ENCODE measurements at places on chromosomes 3 and 15. TPM values are rescaled to one million over a fixed set of nuclear protein-coding genes. Genes with fewer than 3 reads are reported as not detected.

DNA sequence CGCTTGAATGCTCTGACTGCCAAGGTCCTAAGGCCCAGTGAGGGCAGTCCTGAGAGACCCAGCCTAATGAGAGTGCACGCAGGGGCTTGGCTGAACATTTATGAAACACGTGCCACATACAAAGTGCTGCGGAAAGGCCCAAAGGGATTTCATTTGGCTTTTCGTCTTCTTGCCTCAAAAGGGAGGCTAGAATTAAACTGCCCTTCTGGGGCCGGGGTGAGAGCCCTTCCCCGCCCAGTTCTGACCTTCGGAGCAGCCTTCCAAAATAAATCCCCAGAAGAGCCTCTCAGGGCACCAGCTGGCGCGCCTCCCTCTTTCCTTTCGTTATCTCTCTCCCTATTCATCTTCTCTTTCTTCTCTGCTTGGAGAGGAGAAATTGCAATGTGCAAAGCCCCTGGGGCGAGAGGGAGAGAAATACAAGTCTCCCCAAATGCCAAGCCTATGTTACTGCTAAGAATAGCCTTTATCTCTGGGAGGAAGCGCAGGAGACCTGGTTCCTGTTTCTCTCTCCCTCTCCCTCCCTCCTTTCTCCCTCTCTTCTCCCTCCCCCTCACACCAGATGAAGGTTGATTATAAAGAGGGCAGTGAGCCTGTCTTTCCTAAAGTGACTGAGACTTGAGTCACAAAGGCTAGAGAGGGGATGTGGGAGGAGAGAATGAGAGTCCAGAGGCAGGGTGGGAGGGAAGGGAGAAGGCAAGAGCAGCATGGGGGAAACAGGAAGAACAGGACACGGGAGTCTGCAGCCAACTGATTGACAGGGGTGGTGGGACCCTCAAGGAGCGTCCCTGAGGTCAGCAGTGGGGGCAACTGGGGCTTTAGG is 36.7 kb upstream of the NDUFB4 start:
- peaks cover 18% of the 10 kb centered on the region for H3K4me1 ChIP-seq
- no peaks in the 10 kb centered on the region for H3K27me3 ChIP-seq
- no peak for DNase-seq
- H3K27ac ChIP-seq, result peak overlapping the region; percentile 48
- peak overlapping the region; percentile 83 for H3K4me3 ChIP-seq

Gene ITPKA
- total RNA-seq, result 1.9 TPM

- no peak for DNase-seq
- no peak overlapping the region for H3K27ac ChIP-seq
- H3K36me3 ChIP-seq, result no peaks in the 10 kb centered on the region
- peaks cover 26% of the 10 kb centered on the region for H3K4me1 ChIP-seq
- no peak overlapping the region for H3K4me3 ChIP-seq
Observed at GRCh38 chr3:111769110-111769991, 89.7 kb upstream of the PHLDB2 start.

Gene NANOGP8
- not detected for total RNA-seq

GRCh38 chr3:76383781-76384180 is 598.4 kb upstream of the ZNF717 start:
- no peaks in the 10 kb centered on the region for H3K27me3 ChIP-seq
- H3K36me3 ChIP-seq, result no peaks in the 10 kb centered on the region
- no peak for DNase-seq
- H3K4me3 ChIP-seq, result no peak overlapping the region
- H3K4me1 ChIP-seq, result no peaks in the 10 kb centered on the region

Gene STAB1
- total RNA-seq, result 0.12 TPM

Gene CFAP92
- total RNA-seq, result 4.5 TPM

- no peaks in the 10 kb centered on the region for H3K36me3 ChIP-seq
- no peak overlapping the region for H3K4me3 ChIP-seq
- H3K27me3 ChIP-seq, result peaks cover 3% of the 10 kb centered on the region
- no peak for DNase-seq
Observed at GRCh38 chr3:147119989-147120388, 286.4 kb downstream of the ZIC4 start.

Gene GPR27
- total RNA-seq, result 7.4 TPM

DNA sequence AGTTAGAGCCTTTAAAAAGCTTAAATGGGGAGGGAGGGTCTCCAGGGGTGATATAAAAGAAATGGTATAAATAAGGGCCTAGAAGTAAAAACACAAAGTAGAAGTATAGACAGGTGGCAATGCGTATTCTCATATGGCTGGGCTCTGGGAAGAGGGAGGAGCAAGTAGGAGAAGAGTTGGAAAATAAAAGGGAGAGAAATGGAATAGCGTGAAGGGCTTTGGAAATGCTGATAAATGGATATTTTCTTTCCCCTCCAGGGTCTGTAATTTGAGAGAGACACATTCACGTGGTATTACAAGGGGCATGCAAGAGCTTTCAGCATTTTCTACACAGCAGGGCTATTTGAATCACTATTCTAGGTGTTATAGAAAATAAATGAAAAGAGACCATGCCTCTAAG is 313.7 kb downstream of the RYR3 start:
- peaks cover 17% of the 10 kb centered on the region for H3K27me3 ChIP-seq
- no peak overlapping the region for H3K4me3 ChIP-seq
- H3K36me3 ChIP-seq, result peaks cover 3% of the 10 kb centered on the region
- no peak for DNase-seq
- H3K4me1 ChIP-seq, result no peaks in the 10 kb centered on the region

GRCh38 chr15:63010920-63011693 is 31.4 kb upstream of the TPM1 start:
- H3K36me3 ChIP-seq, result no peaks in the 10 kb centered on the region
- no peak for DNase-seq
- peak overlapping the region; percentile 25 for H3K27ac ChIP-seq

- no peaks in the 10 kb centered on the region for H3K4me1 ChIP-seq
- H3K27me3 ChIP-seq, result no peaks in the 10 kb centered on the region
- no peaks in the 10 kb centered on the region for H3K36me3 ChIP-seq
- no peak overlapping the region for H3K27ac ChIP-seq
- DNase-seq, result no peak
- no peak overlapping the region for H3K4me3 ChIP-seq
Observed at GRCh38 chr3:112407888-112408702, 75.1 kb downstream of the CD200 start.

Gene CLDN16
- 0.10 TPM for total RNA-seq

DNA sequence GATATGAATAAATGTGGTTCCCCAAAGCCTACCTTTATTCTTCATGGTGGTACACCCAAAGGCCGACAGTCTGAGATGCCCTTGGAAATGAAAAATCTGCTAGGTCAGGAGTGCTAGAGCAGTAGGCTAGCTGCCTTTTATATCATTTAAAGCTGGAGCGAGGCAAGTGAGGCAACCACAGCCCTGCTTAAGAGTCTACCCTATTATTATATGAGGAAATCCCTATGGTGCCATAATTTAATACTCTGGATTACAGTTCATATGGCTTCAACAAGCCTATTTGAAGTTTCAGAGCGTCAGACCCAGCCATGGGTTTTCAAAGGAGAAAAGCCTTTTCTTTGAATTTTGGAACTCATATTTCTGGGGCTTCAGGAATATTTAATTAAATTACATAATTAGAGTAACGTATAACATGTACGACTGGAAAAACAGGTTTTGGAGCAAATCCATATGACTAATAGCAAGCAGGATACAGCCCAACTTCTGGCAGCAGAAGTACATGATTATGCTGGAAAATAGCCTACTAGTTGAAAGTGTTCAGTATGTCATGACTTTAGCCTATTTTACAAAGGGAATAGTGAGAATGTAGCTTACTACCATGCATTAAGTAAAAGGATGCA is 18.0 kb upstream of the SLTM start:
- no peaks in the 10 kb centered on the region for H3K27me3 ChIP-seq
- H3K36me3 ChIP-seq, result no peaks in the 10 kb centered on the region
- H3K4me1 ChIP-seq, result peaks cover 5% of the 10 kb centered on the region
- H3K27ac ChIP-seq, result peak overlapping the region; percentile 13

DNA sequence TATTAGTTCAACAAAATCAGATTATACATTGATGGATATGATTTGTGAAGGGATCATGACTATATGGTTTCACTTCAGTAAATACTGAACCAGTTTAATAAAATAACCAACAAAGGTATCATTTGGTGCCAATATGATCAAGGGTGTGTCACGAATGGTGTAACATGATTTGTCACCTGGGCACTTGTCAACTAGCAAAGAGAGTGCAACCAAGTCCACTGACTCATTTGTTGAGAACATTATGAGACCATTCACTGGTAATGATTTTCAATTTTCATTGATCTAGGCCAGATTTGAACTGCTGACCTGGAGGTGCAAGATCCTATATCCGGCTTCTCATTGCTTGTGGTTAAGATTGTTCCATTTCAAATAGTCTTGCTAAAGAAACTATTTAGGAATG is 1037.9 kb downstream of the ROBO2 start:
- no peaks in the 10 kb centered on the region for H3K36me3 ChIP-seq
- H3K27ac ChIP-seq, result no peak overlapping the region
- H3K4me3 ChIP-seq, result no peak overlapping the region
- no peaks in the 10 kb centered on the region for H3K4me1 ChIP-seq

Gene MAN2C1
- 220 TPM for total RNA-seq

Gene FAM3D
- total RNA-seq, result 7.4 TPM

- no peaks in the 10 kb centered on the region for H3K4me1 ChIP-seq
- H3K27ac ChIP-seq, result no peak overlapping the region
- no peaks in the 10 kb centered on the region for H3K36me3 ChIP-seq
Observed at GRCh38 chr3:135982922-135983581, 17.5 kb downstream of the PPP2R3A start.

GRCh38 chr3:24494618-24495325 is at the start of gene THRB:
TSS of gene THRB (minus strand) at chr3:24494850.
- H3K4me3 ChIP-seq, result peak within 1 kb of the TSS; percentile 97
- peak within 1 kb of the TSS; percentile 95 for H3K27ac ChIP-seq
- DNase-seq, result peak; percentile 83
- H3K27me3 ChIP-seq, result peaks cover 55% of the 10 kb centered on the region
- no peaks in the 10 kb centered on the region for H3K36me3 ChIP-seq
- H3K4me1 ChIP-seq, result peaks cover 8% of the 10 kb centered on the region

DNA sequence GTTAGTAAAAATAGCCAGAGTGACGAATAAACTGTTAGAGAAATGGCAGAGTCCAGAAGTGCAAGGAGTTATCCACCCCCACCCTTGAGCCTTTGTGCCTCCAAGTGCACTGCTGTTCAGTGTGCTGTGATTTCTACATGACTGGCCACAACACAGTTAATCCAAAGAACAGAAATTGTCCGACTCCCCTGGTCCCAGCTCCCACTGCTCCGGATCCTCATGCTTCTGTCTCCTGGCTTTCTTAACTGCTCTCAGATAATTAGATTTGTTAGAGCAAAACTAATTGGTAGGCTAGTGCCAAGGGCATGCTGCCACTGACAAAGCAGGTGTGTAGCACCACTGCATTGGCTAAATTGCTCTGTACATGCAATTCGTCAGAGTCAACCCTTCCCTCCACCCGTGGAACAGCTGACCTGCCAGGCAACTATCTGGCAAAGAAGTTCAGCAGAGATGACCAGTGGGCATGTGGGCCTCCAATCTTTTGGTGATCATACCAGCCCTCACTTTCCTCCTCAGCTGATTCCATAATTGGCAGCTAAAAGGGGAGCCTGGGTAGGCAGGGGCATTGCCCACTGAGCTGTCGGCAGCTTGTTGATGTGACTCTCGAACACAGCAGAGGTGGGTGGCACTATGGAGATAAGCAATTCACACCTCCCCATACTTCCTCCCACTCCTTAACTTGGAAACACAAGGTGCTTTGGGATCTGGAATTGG is 18.9 kb upstream of the ACAP2 start:
- peak overlapping the region; percentile 56 for H3K27ac ChIP-seq
- no peak overlapping the region for H3K4me3 ChIP-seq
- no peaks in the 10 kb centered on the region for H3K27me3 ChIP-seq

Gene GHSR
- not detected for total RNA-seq

GRCh38 chr3:153749070-153749610 is 372.1 kb upstream of the ARHGEF26 start:
- no peak overlapping the region for H3K27ac ChIP-seq
- no peak for DNase-seq
- no peaks in the 10 kb centered on the region for H3K4me1 ChIP-seq
- no peak overlapping the region for H3K4me3 ChIP-seq
- H3K36me3 ChIP-seq, result no peaks in the 10 kb centered on the region

GRCh38 chr3:83248454-83248853 is 1487.0 kb upstream of the GBE1 start:
- no peaks in the 10 kb centered on the region for H3K36me3 ChIP-seq
- no peaks in the 10 kb centered on the region for H3K4me1 ChIP-seq
- no peak overlapping the region for H3K27ac ChIP-seq

DNA sequence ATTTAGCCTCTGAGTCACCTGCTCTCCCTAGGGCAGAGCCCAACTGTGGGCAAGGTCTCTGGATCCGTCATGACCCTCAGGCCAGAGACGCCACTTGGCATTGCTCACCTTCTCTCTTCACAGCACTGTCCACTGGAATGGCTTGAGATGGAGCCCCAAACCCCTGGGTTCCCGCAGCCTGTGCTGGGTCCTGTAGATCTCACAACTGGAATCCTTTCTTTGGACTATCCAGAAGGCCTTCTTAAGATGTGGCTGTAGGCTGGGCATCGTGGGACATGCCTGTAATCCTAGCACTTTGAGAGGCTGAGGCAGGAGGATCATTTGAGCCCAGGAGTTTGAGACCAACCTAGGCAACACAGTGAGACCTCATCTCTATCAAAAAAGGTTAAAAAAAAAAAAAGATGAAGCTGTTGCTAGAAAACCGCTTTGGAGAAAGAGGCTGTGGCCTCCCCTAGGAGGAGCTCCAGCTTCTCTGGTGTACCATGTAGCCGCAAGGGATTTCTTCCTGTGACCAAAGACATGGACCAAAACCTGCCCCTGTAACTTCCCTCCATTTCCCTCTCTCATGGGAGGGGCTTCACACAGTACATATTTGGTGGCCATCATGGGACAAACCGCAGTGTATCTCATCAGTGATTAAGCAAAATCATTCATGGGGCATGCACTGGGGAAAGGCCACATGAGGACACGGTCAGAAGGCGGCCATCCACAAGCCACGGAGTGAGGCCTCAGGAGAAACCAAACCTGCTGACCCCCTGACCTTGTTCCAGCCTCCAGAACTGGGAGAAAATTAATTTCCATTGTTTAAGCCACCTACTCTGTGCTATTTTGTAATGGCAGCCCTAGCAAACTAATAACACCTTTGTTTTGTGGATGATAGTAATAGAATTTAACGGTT is 23.3 kb upstream of the BUB1B start:
- no peak overlapping the region for H3K27ac ChIP-seq
- H3K4me3 ChIP-seq, result no peak overlapping the region
- H3K4me1 ChIP-seq, result peaks cover 11% of the 10 kb centered on the region
- no peaks in the 10 kb centered on the region for H3K27me3 ChIP-seq

Gene CYP11A1
- 1.0 TPM for total RNA-seq

DNA sequence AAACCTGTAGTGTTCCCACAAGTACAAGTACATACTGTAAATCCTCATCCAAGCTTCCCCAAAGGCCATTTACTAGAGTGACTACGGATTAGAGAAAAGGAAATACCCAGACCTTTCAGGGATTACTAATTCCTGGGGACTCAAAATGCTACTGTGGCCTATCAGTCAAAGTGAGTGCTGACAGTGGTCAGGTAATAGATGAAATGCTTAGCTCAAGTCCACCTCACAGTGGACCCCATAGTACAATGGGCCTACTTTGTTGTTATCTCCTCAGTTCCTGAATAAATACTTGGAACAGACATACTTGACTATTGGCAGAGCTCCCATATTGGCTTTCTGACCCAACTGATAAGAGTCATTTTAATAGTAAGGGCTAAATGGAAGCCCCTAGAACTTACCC is 61.6 kb downstream of the MAP4 start:
- H3K27me3 ChIP-seq, result no peaks in the 10 kb centered on the region
- no peaks in the 10 kb centered on the region for H3K36me3 ChIP-seq
- no peak overlapping the region for H3K27ac ChIP-seq
- H3K4me1 ChIP-seq, result peaks cover 13% of the 10 kb centered on the region
- no peak for DNase-seq
- H3K4me3 ChIP-seq, result no peak overlapping the region

Gene MKRN2OS
- total RNA-seq, result 0.92 TPM

Gene MYZAP
- 9.9 TPM for total RNA-seq
